Heart right ventricle (tissue), 16 donors: ENCODE measurements at places on chromosomes 3 and 15. TPM values are rescaled to one million over a fixed set of nuclear protein-coding genes. Genes with fewer than 3 reads are reported as not detected.
A peak's percentile ranks its signal among the peaks of the same experiment; 100 is the strongest.

DNA sequence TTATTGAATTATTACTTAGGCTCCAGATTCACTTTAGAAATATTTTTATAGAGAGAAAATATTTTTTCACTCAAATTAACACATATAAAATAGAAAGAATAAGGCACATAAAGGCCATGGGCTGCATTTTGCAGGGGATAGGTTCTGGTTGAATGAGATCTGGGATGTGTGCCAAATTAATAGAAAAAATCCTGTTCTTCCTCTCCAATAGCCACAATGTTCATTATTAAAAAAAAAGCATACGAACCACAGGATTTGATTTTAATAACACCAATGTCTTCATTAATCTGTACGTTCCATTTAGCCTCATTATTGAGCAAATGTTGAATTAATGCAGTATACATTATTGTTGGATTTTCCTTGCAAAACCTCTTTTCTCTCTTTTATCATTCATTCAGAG lies 622.8 kb upstream of the AGTR1 start:
- DNase-seq = no peak

DNA sequence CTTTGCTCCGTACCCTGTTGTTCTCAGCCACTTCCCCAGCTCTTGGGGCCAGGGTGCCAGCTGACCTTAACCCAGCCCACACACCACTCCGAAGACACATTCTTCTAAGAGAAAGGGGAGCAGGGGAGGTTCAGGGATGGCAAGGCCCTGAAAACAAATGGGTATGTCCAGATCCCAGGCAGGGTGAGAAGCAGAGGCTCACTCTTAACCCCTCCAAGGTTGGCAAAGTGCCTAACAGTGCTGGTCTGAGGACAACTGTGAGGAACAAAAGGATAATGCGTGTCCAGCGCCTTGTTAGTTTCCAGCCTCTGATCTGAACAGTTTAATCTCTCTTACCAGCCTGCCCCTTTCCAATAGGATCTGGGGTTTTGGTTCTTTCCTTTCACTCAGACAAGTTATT lies 1.5 kb downstream of the TMEM44 start:
- no peak for DNase-seq

GALNT15 gene
- 8.0 TPM for polyA plus RNA-seq

GPR171 gene
- polyA plus RNA-seq = 0.36 TPM

DNA sequence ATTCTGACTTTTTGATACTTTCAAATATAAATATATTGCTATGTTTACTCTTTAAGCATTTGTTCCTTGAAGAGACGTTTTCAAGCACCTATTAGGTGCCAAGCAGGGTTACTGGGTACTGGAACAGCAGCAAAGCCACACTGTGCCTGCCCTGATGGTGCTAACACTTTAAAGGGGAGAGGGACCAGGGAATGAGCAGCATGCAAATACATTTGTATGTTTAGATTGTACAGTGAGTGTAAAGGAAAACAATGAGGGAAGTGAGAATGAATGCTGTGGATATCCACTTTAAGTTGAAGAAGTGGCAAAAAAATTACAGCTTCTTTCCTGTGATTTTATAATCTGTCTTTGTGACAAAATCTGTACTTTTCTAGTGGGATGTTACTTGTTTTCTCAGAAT lies 400.2 kb upstream of the ATP11B start:
- DNase-seq = no peak

SCG5 gene
- polyA plus RNA-seq = not detected

- DNase-seq = no peak
Measured at GRCh38 chr3:64039981-64040733, 16.9 kb upstream of the PSMD6 start.

AADACL2 gene
- not detected for polyA plus RNA-seq

DNA sequence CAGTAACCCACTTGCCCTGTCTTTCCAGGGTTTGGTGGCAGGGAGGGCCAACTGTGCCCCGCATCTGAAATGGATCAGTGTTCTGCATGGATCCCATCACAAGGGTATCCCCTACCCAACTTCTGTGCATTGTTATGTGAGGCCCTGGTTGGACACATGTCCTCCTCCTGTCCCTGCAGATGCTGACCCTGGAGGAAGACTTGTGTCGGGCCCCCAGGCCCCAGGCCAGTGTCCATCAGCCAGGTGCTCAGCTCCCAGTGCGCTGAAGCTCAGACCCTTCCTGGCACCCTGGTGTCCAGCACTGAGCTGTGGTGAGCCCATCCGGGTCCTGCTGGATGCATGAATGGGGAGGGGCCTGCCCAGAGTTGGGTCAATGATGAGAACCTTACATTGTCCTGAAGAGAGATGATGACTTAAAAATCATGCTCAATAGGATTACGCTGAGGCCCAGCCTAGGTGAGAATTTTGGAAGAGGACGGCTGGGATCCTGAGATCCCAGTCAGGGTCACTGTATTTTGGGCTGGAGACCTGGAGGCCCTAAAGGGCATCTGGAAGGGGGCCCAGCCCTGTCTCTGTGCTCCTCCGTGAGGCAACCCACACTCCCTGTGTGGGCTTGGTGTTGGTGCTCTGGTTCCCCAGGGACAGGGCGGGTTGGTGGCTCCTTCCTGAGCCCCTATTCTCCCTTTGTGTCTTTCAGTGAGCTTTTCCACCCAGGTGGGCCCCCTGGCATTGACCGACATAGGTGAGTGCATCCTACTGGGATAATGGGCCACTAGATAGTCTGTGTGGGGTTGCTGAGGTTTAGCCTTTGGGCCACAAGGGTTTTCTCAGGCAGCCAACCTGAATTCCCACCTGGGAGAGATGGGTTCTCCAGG lies 199.1 kb downstream of the UBE3A start:
- no peak for DNase-seq

- no peak for DNase-seq
Measured at GRCh38 chr15:48337607-48338006, 6.4 kb downstream of the DUT start.

DNA sequence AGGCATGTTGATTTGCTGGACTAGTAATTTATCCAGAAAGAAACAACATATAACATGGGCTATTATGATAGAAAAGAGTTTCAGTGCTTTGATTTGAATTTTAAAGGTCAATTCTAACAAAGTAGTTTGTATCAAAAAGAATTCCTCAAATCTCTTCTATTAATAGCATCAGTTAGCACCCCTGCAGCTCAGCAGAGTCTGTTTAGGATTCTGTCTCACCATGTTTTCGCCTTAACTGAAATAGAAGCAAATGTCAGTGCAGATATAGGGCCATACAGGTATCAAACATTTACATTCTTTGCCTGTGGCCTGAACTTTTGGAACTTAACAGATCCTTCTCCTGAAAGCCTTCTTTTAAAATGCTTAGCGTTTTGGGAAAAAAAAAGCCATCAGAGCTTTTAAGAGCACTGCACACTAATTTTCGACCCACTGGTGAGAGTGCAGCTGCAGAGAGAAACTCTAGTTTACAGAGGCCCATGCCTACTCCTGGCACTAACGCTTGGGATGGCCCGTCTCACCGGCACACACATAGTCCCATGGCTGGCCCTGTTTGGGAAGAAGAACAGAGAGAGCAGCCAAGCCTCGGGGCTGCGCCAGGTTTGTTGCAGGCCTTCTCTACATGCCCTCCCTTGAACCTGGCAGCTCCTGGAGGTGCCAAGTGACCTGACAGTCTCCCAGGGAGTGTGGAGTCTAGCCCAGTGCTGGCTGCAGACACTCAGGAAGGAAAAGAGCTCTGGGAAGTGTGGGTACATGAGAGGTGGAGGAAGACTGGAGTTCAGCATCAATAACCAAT lies 9.9 kb upstream of the PAQR9 start:
- peak; percentile 78 for DNase-seq

DNA sequence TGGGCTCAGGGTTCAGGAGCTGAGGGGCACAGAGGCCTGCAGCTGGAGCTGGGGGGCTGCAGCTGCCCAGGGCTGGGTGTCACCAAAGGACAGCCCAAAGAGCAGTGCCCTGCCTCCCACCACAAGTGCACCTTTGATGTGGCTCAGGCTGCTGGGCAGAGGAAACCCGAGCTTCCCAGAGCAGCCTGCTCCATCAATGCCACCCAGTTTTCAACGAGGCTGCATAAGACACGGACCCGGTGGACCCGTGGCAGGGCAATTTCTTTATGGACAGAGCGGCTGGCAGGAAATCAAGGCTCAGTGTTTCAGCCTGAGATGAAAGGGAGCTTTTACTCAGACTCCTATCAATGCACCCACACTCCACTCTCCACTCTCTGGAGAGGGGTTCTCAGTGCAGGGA lies 18.7 kb downstream of the SEMA5B start:
- no peak for DNase-seq

MOBP gene
- not detected for polyA plus RNA-seq

GPR149 gene
- polyA plus RNA-seq = not detected

GRCh38 chr15:92780843-92781242 lies 119.3 kb upstream of the CHD2 start:
- DNase-seq = no peak

SERPINI2 gene
- polyA plus RNA-seq = 0.06 TPM

DNA sequence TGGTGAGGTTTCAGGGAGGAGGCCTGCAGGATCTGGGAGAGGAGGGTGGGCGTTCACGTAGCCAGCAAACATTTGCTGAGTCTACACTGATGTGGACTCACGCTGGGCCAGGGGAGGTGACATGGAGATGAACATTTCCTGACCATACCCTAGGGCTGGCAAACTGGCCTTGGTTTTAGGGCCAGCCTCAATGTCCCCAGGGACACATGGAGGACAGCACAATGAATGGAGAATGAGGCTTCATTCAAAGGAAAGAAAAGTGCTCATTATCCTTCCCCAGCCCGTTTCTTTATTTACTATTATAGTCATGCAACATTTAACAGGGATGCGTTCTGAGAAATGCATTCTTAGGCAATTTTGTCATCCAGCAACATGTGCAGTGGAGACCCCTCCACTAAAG lies 26.8 kb downstream of the ACAN start:
- DNase-seq = no peak

VPS8 gene
- 19.5 TPM for polyA plus RNA-seq

- no peak for DNase-seq
Measured at GRCh38 chr3:37686220-37686619, 175.5 kb upstream of the CTDSPL start.

MYH15 gene
- 0.12 TPM for polyA plus RNA-seq

MANF gene
- polyA plus RNA-seq = 150 TPM

UCN2 gene
- polyA plus RNA-seq = 0.06 TPM

GRCh38 chr3:148464246-148464645 lies 233.5 kb upstream of the AGTR1 start:
- DNase-seq = no peak

DNA sequence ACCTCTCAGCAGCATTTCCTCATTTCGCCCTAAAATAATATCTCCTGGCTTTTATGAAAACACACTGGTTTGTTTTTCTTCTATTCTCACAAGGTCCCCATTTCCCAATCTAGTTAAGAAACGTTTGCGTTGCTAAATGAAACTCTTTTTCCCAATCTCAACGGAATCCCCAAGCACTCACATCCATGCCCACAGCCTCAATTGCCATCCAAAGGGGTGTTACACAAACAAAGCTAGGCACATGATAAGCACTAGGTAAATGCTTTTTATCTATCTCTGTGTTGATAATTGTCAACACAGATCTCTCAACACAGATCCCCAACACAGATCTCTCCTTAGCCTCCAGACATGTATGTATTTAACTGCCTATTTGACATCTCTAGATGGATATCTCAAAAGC lies 35.2 kb upstream of the TF start:
- no peak for DNase-seq
